Epithelial cell of proximal tubule (primary cell): ENCODE measurements at places on chromosomes 16 and 17.

- no peak for DNase-seq
These were observed 61.6 kb downstream of the RGS9 start for GRCh38 chr17:65198653-65199382.

GRCh38 chr17:20053361-20053964, 44.3 kb downstream of the SPECC1 start:
- DNase-seq = no peak

DNA sequence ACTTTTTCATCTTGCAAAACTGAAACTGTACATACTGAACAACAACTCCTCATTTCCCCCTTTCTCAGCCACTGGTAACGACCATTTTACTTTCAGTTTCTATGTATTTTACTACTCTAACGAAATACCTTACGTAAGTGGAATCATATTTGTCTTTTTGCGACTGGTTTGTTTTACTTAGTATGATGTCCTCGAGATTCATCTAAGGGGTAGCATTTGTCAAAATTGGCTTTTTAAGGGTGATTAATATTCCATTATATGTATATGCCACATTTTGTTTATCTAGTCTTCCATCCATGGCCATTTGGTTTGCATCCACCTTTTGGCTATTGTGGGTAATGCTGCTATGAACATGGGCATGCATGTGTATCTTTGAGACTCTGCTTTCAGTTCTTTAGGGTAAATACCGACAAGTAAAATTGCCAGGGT, 10.4 kb downstream of the KPNB1 start:
- no peak for DNase-seq

GRCh38 chr17:73232587-73233373, 28.9 kb downstream of the CPSF4L start:
- no peak for DNase-seq

DNA sequence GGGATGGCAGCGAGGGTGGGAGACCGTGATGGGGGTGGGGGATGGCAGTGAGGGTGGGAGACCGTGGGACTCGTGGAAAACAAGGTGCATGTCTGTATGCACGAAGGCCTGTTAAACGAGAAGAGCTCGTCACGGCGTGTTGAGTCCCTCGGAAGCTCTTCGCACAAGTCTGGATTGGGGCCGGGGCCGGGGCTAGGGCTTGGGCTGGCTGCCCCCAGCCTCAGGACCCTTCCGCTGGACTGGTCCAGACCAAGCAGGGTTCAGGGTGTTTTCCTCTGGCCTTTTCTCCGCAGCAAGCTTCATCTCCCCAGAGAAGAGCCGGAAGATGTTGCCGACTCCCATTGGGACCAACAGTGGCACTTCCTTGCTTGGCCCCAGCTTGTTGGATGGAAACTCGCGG, 7.7 kb upstream of the JPT2 start:
- DNase-seq = no peak
